ENCODE measurements at places on chromosomes 1 and 21.

DNA sequence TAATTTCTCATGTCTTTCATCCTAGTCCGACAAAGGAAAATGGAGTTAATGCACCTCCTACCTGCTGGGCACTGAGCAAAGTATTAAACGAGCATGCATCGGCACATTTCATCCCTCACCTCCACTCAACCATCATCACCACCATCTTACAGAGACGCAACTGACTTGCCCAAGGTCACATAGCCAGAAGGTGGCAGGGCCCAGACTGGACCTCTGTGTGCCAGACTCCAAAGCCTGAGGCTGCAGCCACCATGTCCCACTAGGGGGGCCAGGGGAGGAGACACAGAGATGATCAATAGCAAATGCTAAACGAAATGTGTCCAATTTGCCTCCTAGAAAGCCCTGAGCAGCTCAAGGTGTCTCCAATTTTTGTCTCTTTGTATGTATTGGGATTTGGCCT is 163.7 kb upstream of the EDN2 start:
- DNase-seq = no peak

DNA sequence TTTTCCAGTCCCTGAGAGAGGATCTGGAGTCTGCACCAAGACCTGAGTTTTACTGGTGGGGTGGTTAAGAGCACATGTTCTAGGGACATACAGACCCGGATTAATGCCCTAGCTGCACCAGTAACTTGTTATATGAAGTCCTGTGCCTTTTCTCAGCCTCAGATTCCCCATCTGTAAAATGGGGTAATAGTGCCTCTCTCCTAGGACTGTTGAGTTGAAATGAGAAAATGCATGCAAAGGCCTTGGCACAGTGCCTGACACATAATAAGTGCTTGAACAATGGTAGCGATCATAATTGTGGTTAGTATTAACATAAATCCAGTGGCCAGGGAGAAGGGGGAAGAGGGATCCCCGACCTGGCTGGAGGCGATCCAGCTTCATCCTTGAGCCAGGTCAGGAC is 12.3 kb downstream of the AHDC1 start:
- no peak for DNase-seq

- DNase-seq = peak; percentile 52
Measured at GRCh38 chr1:192609110-192610079, 26.6 kb upstream of the RGS13 start.

DNA sequence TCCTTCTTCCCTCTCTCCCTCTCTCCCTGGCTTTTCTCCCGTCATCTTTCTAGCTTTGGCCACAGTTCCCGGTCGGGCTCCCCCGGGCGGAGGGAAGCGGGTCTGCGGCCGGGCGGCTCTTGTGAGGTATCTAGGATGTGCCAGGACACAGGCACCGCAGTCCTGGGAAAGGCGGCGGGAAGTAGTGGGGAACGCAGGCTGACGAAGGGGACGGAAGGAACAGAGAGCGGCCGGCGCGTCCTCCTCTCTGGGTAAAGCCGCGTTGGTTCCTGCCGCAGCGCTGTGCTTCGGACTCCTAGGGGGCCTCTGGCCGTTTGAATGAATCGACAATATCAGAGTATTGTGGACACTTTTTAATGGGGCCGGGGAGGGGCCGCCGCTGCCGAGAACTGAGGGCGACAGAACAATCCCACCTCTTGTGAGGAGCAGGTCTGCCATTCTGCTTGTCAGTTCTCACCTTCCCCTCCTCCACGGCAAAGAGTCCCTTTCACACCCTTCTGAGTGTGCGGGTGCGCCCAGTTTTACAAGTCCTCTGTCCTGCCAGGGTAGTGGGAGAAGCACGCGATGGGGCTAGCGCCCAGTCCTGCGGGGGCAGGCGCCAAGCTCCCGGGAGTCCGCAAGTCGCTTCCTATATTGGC is 1.2 kb upstream of the LHX9 start:
- DNase-seq = no peak

- DNase-seq = no peak
Measured at GRCh38 chr1:194474701-194475100, 1288.3 kb upstream of the B3GALT2 start.

DNA sequence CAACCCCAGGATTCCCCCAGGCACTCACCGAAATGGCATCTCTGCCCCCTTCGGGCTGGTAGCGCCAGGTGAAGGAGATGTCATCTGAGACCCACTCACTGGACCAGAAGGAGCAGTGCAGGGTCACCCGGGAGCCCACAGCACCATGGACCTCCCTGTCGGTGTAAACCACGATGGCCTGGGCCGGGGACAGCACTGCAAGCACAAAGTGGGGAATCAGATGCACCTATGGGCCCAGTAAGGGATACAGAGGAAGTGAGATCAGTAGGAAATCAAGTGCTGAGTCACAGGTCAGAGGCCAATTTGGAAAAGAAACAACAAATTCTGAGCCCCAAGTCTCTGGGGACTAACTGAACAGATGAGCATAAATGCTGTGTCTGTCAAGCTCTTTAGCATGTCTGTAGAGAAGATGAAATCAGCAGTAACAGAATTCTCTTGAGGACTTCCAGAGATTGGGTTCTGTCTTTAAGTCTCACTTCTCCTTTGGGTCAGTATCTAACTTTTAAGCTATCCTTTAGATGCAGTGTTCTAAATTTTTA is 2.5 kb downstream of the MPZ start:
- no peak for DNase-seq

GRCh38 chr1:84083307-84083706 is 60.8 kb upstream of the PRKACB start:
- DNase-seq = no peak

DNA sequence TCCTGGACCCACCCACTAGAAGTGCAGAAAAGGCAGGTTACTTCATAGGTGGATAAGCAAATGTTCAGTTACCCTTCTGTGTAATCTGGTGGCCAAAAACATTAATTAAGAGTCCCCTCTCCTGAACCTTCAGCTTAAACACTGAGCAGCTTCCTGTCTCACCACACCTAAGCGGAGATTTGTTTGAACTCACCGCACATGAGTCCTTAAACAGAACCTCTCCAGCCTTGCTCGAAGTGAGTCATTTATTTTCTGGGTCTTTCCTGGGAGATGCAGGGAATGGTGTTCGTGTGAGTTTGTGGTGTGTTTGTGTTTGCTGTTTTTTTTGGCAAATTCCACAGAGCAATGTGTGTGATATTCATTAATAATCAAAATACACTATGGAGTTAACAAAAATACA is 7.6 kb upstream of the FNBP1L start:
- DNase-seq = no peak

DNA sequence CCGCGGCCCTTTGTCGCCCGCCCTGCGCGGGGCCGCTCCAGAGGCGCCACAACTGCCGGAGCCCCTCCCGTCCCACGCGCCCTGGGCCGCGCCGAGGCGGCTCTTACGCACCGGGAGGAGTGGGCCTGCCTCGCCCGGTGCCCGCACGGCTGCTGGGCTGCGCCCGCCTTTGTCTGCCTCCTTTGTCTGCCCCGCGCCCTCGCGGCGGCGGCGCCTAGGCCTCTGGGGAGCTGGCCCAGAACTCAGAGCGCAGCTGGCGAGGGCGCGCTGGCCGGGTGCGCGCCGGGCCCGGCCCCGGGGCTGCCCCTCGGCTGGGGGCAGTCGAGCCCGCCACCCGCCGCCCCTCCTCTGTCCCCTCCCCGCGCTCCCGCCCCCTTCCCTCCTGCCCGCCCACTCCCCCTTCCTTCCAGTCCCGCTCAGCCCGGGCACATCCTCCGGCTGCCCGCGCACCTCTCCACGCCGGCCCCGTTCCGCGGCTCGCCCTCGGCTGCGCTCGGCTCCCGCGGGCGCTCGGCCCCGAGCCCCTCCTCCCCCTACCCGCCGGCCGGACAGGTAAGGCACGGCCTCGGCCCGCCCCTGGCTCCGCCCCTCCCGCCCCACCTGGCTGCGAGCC is at the start of gene DRAXIN:
DRAXIN (plus strand) TSS at position 409 of the 613 bp plus-strand sequence. CDS start 14,549 bp downstream, outside the sequence.
- DNase-seq = no peak

- no peak for DNase-seq
Measured at GRCh38 chr1:74422421-74423292, 89.8 kb downstream of the LRRC53 start.

DNA sequence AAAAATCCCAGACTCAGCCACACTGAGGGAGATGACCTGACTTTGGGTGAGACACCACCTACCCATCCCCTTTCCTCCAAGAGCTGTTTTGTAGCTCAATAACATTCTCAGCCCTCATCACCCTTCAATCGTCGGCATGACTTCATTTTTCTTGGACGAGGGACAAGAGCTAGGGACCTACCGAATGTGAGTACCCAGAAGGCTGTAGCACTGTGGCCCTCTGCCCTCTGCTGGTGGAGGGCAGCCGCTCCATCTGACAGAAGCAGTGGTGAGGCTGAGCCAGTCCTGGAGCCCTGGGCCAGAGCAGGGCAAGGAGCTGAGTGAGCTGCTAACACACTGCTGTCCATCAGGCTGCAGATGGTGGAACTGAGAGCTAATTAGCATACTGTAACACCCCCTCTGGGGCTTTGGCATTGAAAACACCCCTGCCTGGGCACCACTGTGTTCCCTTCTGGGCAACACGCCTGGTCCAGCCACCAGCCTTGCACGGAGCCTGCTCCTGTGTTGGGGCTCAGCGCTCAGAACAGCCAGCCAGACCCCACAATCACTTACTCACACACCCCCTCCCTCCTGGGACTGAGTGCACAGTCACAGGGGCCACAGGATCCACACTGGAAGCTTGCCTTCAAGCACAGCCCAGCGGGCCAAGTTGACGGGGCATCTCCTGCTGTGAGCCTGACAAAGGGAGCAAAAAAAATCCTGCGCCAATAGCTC is 18.3 kb upstream of the ALPL start:
- DNase-seq = peak; percentile 28

DNA sequence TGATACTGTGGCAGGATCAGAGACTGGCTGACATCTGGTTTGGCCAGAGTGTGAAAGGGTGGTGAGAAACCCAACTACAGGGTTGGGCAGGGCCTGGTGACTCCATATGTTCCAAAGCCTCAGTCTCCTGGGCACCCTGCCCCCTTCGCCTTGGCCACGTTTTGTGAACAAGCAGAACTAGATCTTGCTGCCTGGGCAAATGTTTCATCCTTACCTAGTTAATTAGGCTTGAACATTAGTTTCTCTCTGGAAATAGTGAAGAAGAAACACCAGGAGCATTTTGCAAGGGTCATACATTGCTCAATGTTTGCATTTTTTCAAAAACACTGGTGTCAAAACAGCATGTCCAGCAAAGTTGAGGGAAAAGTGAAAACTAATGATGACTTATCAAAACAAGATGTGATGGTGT is 60.5 kb downstream of the MAP3K7CL start:
- DNase-seq = no peak

- DNase-seq = peak; percentile 18
Measured at GRCh38 chr1:223556414-223557129, 108.9 kb downstream of the CAPN8 start.

DNA sequence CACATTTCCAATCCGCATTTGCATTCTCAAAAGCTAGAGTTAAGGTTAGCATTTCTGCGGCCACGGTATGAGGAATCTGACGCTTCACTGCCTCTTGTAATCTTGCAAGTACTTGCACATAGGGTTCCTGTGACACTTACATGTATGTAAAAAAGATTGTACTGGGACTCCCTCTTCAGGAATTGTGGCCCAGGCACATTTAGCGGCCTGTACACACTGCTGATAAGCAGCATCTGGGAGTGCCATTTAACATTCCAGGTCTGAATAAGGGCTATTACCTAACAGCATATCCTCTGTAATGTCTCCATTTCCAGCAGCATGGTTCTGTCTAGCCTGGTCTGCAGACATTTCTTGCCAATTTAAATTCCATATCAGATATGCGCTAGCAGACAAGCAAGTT is 75.7 kb downstream of the AXDND1 start:
- DNase-seq = no peak

GRCh38 chr1:231058416-231059109 is 18.5 kb upstream of the FAM89A start:
- no peak for DNase-seq

- no peak for DNase-seq
Measured at GRCh38 chr1:110004583-110004982, 20.0 kb downstream of the AHCYL1 start.

DNA sequence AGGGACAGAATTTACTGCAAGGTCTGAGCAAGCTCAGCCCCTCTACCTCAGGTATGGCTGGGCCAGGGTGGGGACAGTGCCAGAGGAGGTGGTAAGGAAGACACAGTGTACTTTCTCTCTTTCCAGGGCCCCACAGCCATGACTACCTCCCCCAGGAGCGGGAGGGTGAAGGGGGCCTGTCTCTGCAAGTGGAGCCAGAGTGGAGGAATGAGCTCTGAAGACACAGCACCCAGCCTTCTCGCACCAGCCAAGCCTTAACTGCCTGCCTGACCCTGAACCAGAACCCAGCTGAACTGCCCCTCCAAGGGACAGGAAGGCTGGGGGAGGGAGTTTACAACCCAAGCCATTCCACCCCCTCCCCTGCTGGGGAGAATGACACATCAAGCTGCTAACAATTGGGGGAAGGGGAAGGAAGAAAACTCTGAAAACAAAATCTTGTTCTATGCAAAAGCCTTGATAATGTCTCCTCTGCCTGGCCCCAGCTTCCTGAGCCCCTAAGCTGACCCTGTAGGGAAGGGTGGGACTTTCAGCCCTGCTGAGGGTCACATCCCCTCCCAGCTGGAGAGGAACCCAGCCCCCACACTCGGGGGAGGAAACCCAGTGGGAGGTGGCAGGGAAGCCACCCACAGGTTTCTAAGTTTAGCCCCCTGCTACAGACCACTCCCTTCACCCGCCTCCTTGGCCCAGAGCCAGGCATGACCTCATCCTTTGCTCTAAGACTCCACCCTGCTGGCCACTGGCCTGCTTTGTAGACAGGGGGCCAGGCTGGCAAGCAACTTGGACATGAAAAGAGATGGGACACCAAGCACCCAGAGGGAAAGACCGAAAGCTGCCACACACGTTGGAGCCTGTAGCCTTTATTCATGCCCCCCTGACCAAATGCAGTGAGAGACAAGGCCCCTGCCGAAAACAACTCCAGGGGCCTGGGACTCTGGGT is 6.4 kb downstream of the RHOC start:
- peak; percentile 61 for DNase-seq

DNA sequence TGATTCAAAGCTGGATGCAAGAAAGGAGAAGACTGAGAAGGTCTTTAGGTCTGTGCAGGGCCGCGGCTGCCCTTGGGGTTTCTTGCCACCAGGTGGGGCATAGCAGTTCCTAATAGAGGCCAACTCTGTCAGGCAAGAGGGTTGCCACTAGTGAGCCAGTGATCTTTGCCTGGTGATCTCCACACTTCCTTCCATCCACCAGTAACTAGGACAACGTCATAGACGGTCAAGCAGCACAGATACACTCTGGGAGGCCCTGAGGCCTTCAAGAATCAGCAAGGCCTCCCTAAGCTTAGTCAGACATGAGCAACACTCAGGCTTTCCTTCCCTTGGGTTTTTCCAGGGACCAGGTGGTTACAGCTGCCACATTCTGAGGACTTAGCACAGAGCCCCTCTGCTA is 32.9 kb upstream of the ATP2B4 start:
- DNase-seq = peak; percentile 58

DNA sequence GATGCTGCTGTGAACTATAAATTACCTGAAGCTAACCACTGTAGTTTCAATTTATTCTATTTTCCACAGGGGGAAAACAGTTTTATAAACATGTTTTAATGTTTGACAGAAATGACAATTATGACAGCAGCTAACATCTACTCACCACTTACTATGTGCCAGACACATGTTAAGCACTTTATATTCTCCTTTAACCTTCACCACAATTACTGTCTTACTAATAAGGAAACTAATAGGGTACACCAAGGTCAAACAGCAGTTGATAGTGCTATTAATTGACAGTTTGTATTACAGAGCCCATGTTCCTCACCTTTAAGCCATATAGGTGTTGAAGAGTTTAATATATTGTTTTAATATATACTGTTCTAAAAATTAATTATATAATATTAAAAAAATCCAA is 146.4 kb downstream of the EVI5 start:
- no peak for DNase-seq
